ENCODE measurements at places on chromosomes 2 and 18.
A peak's percentile ranks its signal among the peaks of the same experiment; 100 is the strongest.

- DNase-seq, result no peak
Measured at GRCh38 chr2:128365217-128365905, 46.7 kb upstream of the HS6ST1 start.

DNA sequence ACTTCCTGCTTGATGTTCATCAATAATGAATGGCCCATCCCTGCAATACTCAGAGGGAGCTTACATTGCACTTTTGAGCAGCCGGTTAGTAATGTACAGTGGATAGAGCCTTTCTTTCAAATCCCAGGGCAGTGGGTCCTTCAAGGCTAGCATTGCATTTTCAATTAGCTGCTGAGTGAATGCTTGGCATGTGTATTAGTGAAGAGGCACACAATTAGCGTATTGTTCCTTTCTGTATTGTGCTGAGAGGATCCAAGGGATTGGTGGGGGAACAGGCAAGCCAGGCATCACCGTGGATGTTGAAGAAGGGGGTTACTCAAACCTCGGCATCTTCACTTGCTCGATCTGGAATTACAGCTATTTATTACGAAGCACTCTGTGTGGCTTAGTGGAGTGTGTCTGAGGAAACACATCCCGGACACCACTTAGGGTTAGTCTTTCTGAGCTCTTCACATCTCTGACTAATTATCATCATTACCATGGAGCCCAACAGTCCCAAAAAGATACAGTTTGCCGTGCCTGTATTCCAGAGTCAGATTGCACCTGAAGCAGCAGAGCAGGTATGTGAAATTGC is at the start of gene PPP1R1C:
Gene PPP1R1C, plus strand, starts transcription at position 222 of the 574 bp plus-strand sequence. Its CDS starts 258 bp downstream, at position 480.
- DNase-seq, result no peak

DNA sequence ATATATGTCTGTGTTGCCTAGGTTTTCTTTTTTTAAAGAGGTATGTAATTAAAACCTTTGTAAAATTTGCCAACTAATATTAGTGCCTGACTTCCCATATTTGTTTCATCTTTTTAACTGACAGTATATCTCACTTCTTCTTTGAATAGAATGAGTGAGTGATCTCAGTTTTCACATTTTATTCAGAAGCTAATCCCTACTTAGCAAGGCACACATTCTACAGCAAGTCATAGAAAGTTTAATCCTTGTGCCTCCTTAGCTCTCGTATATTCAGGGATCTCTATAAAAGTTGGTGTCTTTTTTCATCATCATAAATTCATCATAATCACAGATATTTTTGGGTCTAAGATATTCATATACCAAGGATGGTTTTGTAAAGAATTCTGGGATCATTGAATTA is 66.6 kb downstream of the RIF1 start:
- DNase-seq, result no peak

DNA sequence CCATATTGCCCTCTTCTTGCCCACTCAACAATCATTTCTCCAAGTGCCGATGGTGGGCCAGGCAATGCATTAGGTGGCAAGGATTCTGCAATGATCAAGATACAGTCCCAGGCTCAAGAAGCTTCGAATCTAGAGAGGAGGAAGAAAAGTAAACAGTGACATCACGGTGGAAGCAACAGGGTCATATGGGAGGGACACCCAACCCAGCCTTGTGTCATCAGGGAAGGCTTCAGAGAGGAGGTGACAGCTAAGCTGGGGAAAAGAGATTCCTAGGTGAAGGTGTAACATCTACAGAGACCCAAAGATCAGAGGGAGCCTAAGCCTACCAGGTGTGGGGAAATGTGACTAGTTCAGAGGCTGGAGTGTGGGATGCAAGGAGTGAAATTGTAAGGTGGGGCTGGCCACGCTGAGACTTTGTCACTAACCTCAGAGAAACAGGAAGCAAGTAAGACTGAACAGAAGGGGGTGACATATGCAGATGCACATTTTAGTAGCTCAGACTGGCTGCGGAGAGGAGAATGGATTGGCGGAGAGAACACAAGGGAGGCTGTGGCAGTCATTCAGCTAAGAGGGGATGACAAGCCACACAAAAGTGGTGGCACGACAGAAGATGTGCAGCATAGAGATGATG is 104.9 kb downstream of the ANKRD44 start:
- peak; percentile 65 for DNase-seq

GRCh38 chr2:111157798-111158197 is 37.1 kb downstream of the BCL2L11 start:
- DNase-seq, result no peak

DNA sequence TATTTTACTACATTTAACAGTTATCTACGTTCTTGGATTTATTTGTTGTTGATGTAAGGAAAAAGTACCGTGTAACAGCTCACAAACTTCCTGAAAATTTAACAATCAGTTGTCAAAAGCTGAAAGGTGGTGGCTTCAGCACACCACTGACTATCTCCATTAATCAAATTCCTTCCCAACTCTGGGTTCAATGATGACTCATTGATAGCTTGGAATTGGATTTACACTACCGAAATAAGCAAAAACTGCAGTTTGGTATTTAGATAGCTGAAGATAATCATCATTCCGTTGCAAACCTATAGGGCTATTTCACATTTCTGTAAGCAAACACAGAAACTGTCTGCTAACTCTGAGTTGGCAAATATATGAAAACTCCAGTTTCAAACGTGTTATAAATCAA is 322.3 kb upstream of the TFPI start:
- no peak for DNase-seq

GRCh38 chr18:70332694-70333093 is 43.8 kb downstream of the SOCS6 start:
- no peak for DNase-seq

- no peak for DNase-seq
Measured at GRCh38 chr2:73594251-73594650, 48.0 kb downstream of the NAT8 start.

DNA sequence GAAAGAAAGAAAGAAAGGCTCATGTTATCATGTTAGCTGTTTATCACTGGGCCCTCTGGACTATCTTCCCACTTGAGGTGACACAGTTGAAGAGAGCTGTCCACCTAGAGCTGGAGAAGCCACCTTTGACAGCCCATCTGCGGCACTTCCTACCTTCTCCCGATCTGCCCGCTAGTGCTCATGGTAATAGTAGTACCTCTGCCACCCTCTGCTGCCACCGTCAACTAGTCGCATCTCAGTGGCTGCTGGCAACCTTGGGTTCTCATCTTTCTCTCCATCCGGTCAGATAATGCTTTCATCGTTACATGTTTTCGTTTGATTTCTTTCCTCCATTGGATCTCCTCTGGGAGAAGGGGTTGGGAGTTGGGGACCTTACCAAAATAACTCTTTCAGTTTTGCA is 63.2 kb upstream of the COPS8 start:
- no peak for DNase-seq

GRCh38 chr2:102599486-102599885 is 19.9 kb upstream of the SLC9A2 start:
- DNase-seq, result no peak

GRCh38 chr18:407626-408224 is 92.8 kb downstream of the COLEC12 start:
- DNase-seq, result no peak

GRCh38 chr2:173010233-173010632 is 65.4 kb upstream of the MAP3K20 start:
- no peak for DNase-seq

DNA sequence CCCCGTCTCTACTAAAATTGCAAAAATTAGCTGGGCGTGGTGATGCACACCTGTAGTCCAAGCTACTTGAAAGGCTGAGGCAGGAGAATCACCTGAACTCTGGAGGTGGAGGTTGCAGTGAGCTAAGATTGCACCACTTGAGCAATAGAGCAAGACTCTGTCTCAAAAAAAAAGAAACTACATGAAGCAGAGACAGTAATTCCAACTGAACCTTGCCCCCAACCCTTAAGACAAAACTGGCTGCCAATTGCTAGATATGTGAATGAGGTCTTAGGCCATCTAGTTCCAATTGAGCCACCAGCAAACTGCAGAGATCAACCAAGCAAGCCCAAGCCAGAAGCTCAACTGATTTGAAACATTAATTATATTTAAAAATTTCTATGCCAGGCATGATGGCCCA is 25.9 kb downstream of the HAUS1 start:
- no peak for DNase-seq

DNA sequence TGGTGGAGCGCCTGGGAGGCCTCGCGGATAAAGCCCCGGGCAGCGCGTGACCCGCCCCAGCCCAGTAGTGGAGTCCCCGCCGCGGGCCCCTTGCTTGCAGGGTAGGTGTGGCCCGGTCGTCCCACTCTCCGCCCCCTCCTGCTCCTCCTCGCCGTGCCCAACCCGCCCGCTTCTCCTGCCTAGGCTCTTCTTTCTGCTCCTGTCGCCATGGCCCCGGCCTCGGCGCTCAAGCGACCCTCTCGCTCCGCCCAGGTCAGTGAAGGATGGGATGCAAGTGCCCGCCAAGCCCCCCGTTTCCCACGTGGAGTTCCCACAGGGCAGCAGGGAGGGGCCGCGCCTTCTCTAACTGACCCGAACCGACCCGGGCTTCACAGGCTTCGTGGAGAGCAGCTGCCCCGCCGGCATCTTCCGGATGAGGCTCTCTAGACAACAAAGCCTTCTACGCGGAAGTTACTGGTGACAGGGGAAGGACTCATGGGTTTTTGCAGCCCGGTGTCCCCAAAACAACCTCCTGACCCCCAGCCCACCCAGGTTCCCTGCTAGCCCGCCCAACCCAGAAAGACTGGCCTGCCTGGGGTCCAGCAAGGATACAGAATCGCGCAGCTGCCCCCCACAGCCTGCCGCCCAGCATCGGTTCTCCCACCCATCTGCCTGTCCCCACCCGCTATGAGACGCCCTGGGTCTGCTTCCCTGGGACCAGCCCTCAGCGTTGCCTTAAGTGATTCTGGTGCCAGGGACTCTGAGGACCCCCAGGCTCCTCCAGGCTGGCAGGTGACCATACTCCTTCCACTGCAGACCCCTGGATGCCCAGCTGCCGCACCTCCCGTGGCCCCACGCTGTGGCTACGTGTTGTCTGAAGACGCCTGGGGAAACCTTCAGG is 32.8 kb downstream of the TTC32 start:
- DNase-seq, result peak; percentile 57

DNA sequence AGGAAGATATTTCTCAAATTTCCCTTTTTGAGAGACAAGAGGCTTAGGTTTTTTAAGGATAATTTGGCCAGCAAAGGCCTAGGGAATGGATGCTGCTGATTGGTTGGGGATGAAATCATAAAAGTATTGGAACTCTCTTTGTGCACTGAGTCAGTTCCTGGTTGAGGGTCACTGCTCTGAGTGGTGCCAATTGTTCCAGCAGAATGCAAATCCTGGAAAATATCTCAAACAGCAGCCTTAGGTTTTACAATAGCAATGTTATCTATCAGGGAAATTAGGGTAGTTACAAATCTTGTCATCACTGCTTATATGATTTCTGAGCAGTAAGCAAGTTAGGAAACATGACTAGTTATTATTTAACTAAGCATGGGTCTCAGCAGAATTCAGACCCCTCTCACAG is 96.2 kb downstream of the RAD51AP2 start:
- DNase-seq, result no peak

DNA sequence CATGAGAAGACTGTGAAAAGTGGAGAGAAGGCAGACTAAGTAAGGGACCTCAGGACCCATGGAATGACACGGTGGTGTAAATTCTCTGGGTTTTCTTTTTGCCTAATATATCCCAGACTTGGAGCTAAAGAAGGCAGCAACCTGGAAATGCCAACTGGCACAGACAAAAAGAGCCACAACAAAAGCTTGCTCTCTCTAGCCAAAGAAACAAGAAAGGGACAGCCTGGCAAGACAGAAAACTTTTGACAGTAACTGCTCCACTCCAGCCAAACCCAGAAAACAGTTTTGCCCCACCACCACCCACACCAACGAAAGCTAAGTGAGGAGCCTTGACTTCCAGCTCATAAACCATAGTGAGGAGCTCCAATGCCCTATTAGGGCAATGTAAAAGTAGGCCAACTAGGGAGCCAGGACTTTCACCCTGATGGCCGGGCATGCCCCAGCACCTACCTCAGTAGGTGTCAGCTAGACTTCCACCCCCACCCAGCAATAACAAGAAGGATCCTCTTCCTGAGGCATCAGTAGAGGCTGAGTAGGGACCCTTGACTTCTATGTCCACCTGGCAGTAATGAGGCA is 35.5 kb downstream of the PELI1 start:
- DNase-seq, result no peak

GRCh38 chr18:21141668-21142422 is 30.2 kb upstream of the ROCK1 start:
- DNase-seq, result no peak

DNA sequence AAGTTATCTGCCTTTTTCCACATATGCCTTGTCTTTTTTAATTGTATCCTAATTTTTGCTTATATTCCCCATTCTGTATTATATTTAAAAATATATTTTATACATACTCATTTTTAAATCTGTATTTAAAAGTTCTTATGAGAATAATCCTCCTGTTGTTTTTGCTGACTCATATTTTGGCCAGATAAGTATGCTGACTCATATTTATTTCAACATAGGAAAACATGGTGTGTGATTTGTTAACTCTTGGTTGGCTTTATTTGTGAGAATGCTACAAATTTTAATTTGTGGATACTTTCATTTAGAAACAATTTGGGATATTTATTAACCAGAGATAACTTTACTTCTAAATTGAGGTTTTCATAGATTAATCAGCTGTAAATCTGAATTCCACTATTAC is 587.7 kb downstream of the CPS1 start:
- DNase-seq, result no peak

- DNase-seq, result no peak
Measured at GRCh38 chr2:146634230-146635097, 1210.4 kb upstream of the ACVR2A start.

GRCh38 chr2:226797289-226797988 is 2.2 kb downstream of the IRS1 start:
- DNase-seq, result no peak

- DNase-seq, result no peak
Measured at GRCh38 chr2:120331903-120332302, 14.0 kb upstream of the INHBB start.

GRCh38 chr2:49210191-49210590 is 55.9 kb upstream of the FSHR start:
- DNase-seq, result no peak

DNA sequence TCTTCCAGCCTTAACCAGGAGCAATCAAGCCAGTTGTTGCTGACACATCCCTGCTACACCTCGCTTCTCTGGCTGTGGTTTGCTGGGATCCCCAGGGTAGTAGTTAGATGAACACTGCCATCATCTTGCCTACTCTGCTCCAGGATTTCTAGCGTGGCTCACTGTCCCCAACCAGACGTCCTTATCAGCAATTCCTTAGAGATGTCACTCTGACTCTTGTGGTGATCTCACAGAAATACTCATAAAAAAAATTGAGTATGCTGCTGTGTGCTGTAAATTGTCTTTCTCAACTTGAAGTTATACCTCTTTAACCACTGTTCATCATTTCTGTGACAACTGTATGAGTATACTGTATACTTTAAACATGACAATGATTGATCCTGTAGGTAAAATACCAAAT is 63.2 kb downstream of the PLCL1 start:
- DNase-seq, result no peak

GRCh38 chr2:203988500-203989260 is 52.1 kb downstream of the ICOS start:
- DNase-seq, result no peak

DNA sequence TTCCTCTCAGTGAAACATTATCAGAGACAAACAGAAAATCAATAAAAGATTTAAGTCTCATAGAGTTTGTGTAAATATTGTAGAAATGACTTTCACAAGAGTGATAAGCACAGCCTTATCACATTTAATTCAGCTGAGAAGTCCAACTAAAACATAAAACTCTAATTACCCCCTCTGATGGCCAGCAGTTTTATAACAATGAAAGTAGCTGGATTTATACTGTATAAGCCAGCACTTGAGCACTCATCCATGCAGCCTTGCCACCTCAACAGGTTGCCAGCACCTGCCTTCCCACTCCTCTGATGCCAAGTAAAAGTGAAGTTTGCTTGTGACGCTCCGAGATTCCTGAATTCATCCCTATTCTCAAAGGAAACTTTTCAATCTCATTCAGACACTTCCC is 103.0 kb upstream of the STK39 start:
- no peak for DNase-seq

Data from activated CD4-positive, alpha-beta T cell treated with anti-CD3 and anti-CD28 coated beads for 4 hours (primary cell).